ENCODE measurements at places on chromosomes 5 and 9. TPM values are rescaled to one million over a fixed set of nuclear protein-coding genes. Genes with fewer than 3 reads are reported as not detected.

SPARC gene
- 90.8 TPM for total RNA-seq

MRNIP gene
- 26.7 TPM for total RNA-seq

PCDHB16 gene
- total RNA-seq, result 4.5 TPM

ANKRD31 gene
- total RNA-seq, result 0.94 TPM

SLC34A1 gene
- total RNA-seq, result not detected
